ENCODE measurements at places on chromosomes 3 and 15.

DNA sequence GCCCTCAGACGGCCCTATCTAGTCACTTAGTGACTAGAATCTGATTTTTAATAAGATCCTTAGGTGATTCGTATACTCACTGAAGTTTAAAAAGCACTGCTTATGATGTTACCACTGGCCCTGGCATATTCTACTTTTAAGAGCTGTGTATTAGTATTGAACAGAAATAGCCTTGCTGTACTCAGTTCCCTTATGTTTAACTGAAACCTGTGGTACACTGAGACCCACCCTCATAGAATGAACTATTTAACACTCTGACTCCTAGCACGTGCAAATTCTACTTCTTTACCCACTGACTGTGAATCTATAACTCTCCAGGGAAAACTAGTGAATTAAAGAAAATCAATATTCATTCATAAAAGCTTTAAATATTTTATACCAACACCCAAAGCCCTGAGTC is 108.9 kb downstream of the CCNL1 start:
- no peak for DNase-seq

- peak; percentile 0 for DNase-seq
These were observed 64.6 kb downstream of the LYZL4 start for GRCh38 chr3:42345811-42346210.

- no peak for DNase-seq
These were observed 43.4 kb upstream of the NLGN1 start for GRCh38 chr3:173354124-173354523.

DNA sequence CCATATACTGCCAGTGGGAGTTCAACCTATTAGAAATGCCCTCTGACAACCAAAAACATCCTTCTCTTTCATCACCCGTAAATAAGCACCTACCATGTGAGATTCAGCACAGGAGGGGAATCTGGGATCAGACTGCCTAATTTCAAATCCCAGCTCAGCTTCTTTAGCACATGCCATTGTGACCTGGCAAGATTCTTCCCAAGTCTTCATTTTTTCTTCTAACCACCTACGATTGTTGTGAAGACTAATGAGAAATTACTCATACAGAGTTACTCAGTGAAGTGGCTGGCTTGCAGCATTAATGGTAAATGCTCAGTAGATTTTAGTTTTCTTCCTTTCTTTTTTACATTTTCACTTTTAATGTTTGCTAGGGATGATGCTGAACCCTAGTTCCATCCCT is 176.7 kb downstream of the PDZRN3 start:
- no peak for DNase-seq

DNA sequence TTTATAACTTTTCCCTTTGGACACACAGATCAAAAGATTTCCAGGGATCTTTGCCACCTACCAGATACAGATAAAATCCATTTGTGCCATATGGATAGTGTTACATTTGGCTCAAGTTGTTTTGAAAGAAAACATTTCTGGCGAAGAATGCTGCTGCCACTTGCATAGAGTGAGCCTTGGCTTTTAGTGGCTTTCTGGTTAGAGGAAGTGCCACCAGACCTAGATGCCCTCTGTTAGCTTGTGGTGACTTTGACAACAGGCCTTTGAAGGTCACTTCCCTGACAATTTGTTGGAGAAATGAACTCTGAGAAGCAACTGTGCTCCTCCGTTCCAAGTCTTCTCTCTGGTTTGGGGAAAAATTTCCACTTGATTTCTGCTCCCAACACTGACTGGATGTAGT is 158.0 kb downstream of the CHST2 start:
- DNase-seq, result no peak

- DNase-seq, result no peak
These were observed 13.6 kb downstream of the ST8SIA2 start for GRCh38 chr15:92407321-92407720.

- DNase-seq, result no peak
These were observed 130.0 kb downstream of the RBMS3 start for GRCh38 chr3:29410660-29411405.

DNA sequence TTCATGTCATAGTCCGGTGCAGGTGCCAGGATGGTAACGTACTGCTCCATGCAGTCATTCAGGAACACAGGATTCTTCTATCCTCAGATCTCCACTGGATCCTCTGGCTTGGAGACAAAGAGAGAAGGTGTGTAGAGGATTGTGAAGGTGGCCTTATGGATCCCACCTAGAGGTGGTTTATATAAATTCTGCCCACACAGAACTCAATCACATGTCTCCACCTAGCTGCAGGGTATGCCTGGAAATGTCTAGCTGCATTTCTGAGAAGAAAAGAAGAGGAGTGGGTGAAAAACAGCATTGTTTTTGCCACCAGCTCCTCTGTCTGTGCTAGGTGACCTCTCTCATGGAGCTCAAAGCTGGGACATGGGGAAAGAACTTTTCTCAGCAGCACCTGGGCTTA is 478.7 kb downstream of the PDCD6IP start:
- no peak for DNase-seq

DNA sequence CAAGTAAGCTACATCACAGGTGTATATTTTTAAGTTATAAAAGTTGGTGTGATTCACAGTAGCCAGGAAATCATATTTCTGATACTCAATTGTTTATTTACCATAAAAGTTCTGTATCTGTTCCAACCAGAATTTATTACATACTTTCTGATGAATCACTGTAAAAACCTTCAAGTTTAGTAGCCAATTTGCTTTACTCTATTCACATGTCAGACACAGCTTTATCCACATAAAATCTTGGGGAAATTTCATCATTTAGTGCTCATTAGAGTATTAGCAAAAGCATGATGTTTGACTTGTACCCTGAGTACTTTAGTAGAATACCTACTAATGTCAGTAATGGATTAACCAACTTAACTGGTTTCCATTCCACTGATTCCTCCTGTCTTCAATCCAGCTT is 249.8 kb downstream of the POLQ start:
- DNase-seq, result no peak

- no peak for DNase-seq
These were observed 10.8 kb downstream of the PRICKLE2 start for GRCh38 chr3:64214381-64215018.

- DNase-seq, result no peak
These were observed 319.2 kb downstream of the FGF12 start for GRCh38 chr3:192408007-192408646.

DNA sequence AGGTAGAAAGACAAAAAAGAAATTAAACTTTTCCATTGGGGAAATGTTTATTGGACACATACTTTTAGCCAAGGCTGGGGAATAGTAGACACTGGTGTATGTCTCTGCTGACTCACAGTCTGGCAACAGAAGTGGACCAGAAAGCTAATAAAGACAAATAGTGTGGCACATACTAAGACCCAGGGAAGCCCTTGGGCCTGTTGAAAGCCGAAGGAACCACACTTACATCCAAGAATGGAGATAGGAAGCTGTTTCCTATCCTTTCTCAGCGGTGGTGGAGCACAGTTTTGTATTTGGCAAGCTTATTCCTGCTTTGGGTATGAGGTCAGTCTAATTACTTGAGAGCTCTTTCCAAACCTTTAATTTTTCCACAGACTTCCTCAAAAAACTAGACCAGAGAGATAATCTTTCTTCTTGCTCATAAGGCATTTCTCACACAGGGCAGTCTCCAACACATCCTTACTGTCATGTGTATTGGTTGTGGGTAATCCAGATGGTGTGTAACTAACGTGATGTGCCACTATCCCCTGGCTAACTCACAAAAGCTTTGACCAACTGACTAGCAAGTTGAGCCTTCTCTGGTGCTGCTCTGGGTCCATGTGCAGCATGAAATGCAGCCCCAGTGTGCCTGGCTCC is 279.1 kb upstream of the IGF1R start:
- DNase-seq, result no peak

GRCh38 chr3:38120693-38121450 is 16.1 kb downstream of the ACAA1 start:
- no peak for DNase-seq

- DNase-seq, result no peak
These were observed 11.6 kb downstream of the TKT start for GRCh38 chr3:53244271-53244670.

- DNase-seq, result no peak
These were observed 29.5 kb downstream of the PFN2 start for GRCh38 chr3:149941186-149941585.

DNA sequence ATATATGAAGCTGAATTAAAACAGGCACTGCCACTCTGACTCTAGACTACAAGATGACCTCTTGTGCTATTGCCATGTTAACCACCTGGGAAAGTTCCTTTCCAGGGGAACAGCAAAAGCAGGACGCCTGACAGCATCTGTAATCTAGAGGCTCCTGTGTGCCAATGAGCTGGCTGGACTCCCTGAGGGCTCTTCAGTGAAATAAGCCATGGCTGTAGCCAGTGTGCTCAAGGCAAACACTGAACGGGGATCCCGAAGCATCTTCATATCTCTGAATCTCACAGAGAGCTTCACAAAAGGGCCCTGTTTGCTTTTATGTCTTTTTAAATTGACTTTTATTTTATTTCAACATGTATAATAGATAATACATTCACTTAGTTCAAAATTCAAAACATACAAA is 57.2 kb downstream of the BFSP2 start:
- DNase-seq, result no peak

GRCh38 chr3:94011233-94011711 is 17.1 kb downstream of the STX19 start:
- no peak for DNase-seq

DNA sequence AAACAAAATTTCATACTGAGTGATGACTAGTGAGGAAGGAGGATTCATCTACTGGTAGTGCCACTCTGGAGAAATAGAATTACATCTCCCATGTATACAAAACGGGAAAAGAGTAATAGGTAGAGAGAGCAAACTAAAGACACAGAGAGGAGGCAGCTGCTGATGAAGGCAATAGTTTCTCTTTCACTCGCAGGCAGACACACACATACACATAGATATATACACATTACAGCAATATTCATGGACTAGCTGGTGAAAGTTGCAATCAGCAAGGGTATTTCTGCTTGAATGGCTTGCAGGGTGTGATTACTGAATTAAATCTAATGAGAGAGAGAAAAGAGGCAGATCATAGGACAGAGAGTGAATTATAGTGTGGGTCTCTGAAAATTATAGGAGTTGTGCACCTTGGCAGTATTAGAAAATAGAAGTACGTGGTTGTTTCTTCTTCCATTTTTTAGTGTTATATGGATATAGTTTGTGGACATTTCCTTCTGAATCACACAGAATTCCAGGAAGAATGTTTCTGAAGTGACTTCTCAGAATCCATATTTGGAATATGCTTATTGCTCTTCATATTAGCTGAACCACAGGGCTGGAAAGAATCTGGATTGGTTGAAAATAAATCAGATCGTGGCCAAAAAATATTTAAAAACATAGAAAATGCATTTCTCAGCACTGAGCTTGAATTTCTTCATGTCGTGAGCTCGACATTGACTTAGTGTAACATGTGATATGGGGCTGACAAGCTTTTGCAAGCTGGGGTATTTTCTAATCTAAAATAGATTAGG is 991.2 kb downstream of the TUSC7 start:
- DNase-seq, result no peak

- DNase-seq, result no peak
These were observed 4.8 kb downstream of the TBC1D5 start for GRCh38 chr3:17737591-17737990.

GRCh38 chr15:75869446-75869845 is 26.2 kb downstream of the UBE2Q2 start:
- no peak for DNase-seq

DNA sequence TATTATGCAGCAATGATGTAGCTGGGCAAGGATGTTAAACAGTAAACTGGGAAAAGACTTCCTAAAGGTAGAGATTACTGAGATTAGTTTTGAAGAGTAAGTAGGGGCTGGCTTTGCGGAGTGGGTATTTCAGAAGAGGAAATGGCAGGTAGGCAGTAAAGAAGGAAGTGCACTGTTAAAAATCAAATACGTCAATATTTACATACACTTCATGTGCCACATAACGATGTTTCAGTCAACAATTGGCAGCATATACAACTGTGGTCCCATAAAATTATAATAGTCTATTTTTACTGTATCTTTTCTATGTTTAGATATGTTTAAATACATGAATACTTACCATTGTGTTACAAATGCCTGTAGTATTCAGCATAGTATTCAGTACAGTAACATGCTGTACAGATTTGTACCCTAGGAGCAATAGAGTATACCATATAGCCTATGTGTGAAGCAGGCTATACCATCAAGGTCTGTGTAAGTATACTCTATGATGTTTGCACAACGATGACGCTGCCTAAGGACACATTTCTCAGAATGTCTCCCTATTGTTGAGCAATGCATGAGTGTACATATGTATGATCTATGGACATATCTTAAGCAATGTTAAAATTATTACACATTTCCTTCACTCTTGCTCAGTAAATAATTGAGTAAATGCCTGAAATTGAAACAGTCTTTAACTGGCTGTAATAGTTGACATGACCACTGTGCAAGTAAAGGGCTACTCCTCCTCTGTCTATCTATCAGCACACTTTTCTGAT is 196.7 kb downstream of the ISL2 start:
- DNase-seq, result no peak

DNA sequence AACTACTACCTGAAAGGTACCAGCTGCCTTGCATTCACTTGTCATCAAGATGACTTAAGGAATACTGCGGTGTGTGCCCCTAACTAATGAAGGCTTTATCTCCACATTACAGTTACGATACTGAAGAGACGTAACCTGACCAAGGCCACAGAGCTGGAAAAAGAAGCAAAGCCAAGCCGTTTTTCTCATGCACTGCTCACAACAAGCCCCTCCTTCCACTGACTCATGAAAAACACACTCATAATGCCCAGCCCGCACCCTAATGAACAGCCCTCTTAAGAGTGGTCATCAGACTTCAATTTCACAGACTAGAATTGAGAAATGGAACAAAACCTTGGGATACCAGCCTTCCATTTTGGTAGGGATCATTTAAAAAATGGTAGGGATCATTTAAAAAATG is 11.6 kb downstream of the PSMD6 start:
- DNase-seq, result no peak

- DNase-seq, result peak; percentile 11
These were observed 61.6 kb upstream of the CD200R1L start for GRCh38 chr3:112908252-112908651.

GRCh38 chr3:141625506-141625905 is 112.6 kb upstream of the RNF7 start:
- no peak for DNase-seq

GRCh38 chr15:40776537-40777141 is 6.9 kb downstream of the C15orf62 start:
- peak; percentile 65 for DNase-seq

GRCh38 chr3:172448661-172449465 is 607 bp upstream of the GHSR start:
- no peak for DNase-seq

GRCh38 chr3:186121968-186122367 is 13.1 kb upstream of the ETV5 start:
- DNase-seq, result no peak

- no peak for DNase-seq
These were observed 3.0 kb downstream of the ISLR start for GRCh38 chr15:74176262-74177214.
